ENCODE measurements at places on chromosomes 6 and 20.
A peak's percentile ranks its signal among the peaks of the same experiment; 100 is the strongest.

DNA sequence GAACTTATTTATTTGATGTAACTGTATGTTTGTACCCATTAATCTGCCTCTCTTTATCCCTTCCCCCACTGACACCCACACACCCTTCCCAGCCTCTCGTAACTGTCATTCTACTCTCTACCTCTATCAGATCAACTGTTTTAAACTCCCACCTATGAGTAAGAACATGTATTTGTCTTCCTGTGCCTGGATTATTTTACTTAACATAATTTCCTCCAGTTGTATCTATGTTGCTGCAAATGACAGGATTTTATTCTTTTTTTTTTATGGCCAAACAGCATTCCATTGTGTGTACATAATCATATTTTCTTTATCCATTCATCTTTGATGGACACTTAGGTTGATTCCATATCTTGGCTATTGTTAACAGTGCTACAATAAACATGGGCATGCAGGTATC lies 49.3 kb downstream of the PHACTR2 start:
- DNase-seq = no peak

- no peak for DNase-seq
Measured at GRCh38 chr6:162618448-162619002, 109.0 kb downstream of the PRKN start.

DNA sequence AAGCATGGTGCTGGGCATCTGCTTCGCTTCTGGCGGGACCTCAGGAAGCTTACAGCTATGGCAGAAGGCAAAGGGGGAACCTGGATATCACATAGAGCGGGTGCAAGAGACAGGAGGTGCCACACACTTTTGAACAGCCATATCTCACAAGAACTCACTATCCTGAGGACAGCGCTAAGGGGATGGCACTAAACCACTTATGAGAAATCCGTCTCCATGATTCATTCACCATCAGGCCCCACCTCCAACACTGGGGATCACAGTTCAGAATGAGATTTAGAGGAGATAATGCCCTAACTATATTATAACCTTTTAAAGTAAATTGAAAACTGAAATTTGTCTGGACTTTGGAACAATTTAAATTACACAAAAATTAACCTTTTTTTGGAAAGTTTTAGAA lies 37.8 kb upstream of the SUMO4 start:
- DNase-seq = no peak

DNA sequence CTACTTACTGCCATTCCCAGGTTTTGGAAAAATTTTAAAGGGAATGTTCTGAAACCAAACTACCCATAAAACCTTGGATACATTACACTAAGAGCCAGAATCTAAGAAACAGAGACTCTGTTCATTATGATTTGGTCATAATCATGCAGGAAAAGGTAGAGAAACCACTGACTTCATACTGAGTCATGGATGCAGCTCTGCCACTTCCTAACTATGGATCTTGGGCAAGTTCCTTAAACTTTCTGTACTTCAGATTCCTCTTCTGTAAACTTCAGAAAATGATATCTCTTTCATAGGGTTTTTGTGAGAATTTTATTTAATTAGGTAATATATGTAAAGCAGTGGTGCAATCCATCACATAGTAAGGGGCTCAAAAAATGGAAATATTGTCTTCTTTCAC lies 20.0 kb downstream of the PLA2G7 start:
- DNase-seq = peak; percentile 35

DNA sequence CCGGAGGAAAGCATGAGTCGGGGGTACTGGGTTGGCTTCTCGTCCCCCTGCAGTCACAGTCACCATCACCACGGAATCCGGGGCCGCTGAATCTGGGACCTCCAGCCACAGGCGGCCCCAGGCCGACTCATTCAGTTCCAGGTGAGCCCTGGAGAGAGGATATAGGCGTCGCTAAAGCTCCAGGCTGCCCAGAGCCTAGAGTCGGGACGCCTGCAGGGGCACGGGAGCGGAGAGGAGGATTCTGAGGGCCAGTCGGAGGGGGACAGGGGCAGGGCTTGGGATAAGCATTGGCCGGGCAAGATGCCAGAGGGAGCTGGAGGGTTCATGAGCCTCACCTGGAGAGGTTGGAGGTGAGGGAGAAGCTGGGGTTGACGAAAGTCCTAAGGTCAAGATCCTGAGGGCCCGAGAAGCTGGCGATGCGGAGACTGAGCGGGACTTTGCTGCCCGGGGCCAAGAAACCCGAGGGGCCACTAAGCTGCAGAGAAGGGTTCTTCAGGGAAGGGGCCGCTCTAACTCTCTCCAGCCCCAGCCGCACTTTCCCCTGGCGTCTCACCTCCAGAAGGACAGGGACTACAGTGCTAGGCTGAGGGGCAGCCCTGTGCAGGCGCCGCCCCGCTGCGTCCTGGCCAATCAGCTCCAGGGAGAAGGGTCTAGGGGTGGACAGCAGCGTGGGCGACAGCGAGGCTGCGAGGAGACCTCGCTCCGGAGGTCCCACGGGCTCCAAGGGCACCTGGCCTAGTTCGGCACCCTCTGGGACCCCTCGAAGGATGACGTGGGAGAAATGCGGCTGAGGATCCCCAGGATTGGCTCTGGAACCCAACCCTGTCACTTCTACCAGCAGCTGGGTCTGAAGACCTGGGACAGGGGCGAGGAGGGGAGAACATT lies 3.7 kb downstream of the SAPCD1 start:
- DNase-seq = no peak

Measured in astrocyte of the spinal cord (primary cell).